ENCODE measurements at places on chromosomes 7 and 10. TPM values are rescaled to one million over a fixed set of nuclear protein-coding genes. Genes with fewer than 3 reads are reported as not detected.

Gene SNX13
- total RNA-seq = 20.9 TPM

Gene ADK
- total RNA-seq = 18.0 TPM

Gene TUBGCP2
- total RNA-seq = 67.5 TPM

Gene PDE1C
- total RNA-seq = 2.8 TPM

Gene OR6B1
- not detected for total RNA-seq

Gene VSTM4
- total RNA-seq = 1.6 TPM

Gene CXCL12
- total RNA-seq = 4.7 TPM

Gene GIMAP2
- not detected for total RNA-seq

Gene NUTM2E
- total RNA-seq = not detected

Gene SFRP5
- total RNA-seq = 3.0 TPM
